ENCODE measurements at places on chromosomes 11 and 22.

- no peak for DNase-seq
Observed at GRCh38 chr22:43731988-43732387, 80.1 kb downstream of the EFCAB6 start.

GRCh38 chr11:11531131-11531908, 90.5 kb downstream of the GALNT18 start:
- DNase-seq, result no peak

DNA sequence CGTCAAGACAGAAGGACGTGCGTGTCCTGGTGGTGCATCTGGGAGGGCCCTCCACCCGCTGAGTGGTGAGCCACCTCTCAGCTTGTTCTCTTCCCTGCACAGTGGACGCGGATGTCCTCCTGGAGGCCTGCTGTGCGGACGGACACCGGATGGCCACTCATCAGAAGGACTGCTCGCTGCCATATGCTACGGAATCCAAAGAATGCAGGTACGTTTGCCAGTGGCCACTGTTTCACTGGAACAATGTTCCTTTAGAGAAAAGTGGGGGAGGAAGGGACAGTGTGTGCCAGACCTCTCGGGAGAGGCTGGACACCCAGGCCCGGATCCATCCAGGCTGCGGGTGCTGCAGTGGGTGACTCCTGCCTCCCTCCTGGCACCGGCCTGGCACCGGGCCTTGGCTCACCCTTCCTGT, 15.9 kb downstream of the FBLN1 start:
- DNase-seq, result no peak

DNA sequence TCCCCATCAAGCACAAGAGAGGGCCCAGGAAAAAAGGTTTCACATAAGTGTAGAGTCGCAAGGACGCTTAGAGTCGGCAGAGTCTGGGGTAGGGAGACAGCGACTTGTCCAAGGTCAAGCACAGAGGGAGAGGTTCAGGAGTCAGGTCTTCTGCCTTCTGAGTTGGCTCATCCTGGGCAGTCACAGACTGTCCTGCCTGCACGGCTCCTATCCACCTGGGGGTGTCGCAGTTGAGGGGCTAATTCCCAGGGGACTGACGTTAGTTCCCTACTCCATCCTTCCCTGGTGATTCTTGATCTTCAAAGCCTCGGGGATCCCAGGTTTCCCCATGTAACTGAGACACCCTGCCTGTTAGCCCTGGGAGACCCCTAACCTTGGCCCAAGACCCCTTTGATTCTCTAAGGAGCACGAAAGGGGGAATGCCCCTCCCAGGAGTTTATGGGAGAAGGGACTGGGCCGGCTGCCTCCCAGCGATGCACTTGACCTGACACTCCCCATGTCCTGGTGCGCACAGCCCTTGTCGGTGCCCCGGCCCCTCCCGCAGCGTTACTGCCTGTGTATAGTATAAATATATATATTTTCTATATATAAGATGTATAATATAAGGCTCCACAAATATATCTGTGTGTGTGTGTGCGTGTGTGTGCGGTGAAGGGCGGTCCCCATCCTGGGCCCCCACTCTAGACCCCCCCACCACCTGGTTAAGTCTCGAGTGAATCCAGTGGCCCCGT, 14.7 kb upstream of the TAB1 start:
- DNase-seq, result no peak

DNA sequence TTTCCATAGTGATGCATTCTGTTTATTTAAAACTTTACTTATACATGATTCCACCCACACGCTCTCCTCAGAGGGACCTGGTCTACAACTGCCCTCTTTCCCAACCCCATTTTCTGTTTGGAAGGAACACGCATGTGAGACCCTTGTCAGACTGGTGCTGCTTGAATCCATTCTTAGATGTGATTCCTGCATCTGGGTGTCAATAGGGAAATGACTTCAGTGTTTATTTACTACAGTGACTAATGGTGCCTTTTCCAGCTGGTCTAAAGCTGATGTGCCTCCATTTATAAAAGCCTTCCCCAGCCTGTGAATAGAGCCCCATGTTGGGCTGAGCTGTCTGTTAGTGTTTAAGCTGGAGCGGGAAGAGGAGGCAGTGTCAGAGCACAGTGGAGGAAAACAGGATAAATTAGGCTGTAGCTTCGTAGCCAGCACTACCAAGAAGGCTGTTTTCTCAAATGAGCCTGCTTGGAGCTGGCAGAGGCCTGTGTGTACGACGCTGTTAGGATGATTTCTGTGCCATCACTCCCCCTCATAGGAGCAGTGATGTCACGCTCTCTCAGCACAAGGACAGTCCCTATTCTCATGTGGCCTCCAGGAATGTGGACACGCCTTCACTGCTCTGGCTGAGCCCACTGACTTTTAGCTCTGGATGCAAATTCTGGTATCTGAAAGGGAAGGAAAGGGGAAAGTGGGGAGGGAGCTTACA, 18.9 kb upstream of the C11orf96 start:
- DNase-seq, result no peak

GRCh38 chr11:93732237-93732892, 8.9 kb downstream of the TAF1D start:
- DNase-seq, result no peak

- DNase-seq, result no peak
Observed at GRCh38 chr11:104060004-104060794, 23.8 kb downstream of the DDI1 start.

DNA sequence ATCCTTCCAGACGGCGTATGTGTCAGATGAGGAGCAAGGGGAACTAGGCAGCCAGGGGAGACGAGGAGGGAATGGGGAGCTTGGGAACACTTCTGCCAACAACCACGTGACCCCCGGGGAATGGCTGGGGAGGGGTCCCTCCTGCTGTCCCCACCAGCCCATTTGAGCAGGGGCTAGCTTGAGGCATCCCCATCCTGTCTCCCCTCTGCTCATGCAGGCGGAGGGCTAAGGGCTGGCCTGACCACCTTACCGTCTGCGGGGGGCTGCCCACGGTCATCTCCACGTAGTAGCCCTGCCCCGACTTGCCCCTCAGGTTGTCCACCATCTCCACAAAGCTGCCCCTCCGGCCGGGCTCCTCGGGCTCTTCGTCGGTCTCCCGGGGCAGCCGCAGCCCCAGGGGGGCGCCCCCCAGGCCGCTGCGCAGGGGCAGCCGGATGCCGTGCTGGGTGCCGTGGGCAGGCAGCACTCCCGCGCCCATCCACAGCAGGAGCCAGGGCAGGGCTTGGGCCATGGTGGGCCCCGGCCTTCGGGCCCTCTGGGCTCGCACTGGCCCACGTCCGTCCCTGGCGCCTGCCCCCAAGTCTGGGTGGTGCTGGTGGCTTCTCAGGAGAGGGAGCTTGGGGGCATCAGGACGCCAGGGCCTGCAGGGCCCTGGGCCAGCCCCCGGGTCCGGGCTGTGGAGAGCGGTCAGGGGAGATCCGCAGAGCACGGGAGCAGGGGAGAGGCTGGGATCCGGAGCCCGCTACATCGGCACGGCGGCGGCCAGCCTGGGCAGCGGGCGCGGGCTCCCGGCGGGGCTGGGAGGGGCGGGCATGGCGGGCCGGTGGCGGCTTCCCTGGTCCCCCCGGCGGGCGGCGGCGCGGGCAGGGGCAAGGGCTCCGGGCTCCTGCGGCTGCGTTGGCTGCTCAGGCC, 515 bp downstream of the BACE1 start:
- no peak for DNase-seq

- no peak for DNase-seq
Observed at GRCh38 chr11:30258679-30259078, 27.9 kb downstream of the FSHB start.

GRCh38 chr22:29167032-29167911, 38.4 kb upstream of the EMID1 start:
- no peak for DNase-seq

DNA sequence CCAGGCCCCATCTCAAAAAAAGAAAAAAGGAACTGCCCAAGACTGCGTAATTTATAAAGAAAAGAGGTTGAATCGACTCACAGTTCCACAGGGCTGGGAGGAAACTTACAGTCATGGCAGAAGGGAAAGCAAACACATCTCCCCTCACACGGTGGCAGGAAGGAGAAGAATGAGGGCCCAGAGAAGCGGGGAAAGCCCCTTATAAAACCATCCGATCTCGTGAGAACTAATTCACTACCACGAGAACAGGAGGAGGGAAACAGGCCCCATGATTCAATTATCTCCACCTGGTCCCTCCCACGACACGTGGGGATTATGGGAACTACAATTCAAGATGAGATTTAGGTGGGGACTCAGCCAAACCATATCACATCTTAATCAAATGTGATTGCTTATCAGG, 82.2 kb downstream of the BUD13 start:
- DNase-seq, result no peak

DNA sequence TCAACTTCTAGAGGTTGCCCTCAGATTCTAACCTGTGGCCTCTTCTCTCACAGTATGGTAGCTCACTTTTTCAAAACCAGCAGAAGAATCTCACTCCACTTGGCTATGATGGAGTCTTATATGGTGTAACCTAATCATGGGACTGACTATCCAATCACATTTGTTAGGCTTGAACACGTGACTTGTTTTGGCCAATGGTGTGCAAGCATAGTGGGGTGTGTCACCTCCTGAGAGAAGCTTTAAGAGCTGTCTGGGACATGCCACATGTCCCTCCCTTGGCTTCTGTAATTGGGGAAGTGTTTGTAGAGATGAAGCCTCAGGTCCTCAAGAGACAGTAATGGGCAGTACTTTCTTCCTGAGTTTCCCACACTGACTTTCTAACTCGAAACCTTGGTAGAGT, 12.8 kb upstream of the SMIM38 start:
- no peak for DNase-seq

- DNase-seq, result no peak
Observed at GRCh38 chr22:17359501-17359900, 9.8 kb upstream of the CECR2 start.

DNA sequence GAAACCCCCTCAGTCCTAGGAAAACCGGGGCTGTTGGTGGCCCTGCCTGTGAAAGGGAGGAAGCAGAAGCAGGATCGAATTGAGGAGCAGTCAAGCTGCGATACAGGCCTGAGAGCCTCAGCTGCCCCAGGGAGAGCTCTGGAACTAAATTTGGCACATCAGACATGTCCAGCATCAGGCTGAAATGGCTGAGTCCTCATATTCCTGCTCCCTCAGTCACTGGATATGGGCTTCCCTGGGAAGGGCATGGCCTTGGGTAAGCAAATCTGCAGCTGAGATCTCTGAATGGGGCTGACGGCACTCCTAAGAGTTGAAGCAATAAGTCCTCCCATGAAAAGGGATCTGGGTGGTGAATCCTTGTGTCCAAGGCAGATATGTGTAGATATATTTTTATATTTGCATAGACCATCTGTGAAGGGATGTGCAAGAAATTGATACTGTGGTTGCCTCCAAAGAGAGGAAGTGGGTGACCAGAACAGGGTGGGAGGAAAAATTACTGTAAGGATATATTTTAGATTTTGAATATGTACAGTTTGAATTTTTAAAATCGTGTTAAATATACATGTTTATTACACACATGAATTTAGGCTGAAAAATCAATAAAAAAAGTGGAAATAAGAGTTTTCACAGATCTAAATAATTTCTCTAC, 45.5 kb downstream of the APIP start:
- DNase-seq, result no peak

DNA sequence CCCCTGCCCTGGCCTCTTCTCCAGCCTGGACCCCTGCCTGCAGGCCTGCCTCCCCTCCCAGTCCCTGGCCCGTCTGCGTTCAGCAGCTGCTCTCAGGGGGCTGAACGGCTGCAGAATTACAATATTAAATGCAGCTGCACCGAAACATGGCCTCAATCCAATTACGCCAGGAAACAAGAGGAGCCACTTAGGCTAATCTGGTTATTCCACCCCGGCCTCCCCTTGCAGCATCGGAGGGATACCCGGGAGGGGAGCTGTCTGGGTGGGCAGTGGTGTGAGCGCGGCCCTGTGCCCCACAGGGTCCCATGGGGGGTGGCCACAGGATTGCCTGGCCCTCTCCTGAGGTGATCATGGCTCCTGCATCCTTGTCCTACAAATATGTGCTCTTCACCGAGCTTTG, 42.6 kb downstream of the FLRT1 start:
- no peak for DNase-seq

GRCh38 chr11:62048100-62048499, 75.7 kb upstream of the INCENP start:
- DNase-seq, result no peak

DNA sequence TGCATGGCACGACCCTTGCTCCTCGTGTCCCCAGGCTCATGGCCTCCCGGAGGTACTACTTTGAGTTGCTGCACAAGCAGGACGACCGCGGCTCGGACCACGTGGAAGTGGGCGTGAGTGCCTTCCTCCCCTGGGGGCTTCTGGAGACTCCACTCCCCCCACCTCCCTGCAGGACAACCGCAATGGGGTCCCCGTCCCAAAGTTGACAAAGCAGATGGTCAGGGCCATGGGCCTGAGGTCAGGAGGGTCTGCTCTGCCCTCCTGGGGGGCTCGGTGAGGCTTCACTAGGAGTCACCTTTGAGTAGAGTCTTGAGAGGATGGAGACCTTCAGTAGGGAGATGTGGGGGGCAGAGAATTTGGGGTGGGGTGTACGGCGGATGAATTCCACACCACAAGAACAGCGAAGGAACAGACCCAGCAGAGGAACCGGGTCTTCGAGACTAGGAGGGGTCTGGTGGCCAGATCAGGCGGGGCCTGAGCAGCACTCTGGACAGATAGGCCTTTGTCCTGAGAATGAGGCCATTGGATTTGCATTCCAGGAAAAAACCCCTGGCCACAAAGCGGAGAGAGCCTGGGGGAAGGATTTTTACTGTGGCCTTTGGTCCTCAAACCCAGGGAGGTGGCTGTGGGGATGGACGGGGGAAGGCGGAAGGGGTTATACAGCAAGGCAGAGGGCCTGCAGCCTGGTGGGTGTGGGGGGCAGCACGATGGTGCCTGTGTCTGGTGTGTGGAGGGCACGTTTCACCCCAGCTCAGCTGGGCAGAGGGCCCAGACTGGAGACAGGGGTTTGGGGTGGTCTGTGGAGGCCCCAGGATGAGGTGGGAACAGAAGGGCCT, 4.6 kb downstream of the B4GALNT4 start:
- no peak for DNase-seq

DNA sequence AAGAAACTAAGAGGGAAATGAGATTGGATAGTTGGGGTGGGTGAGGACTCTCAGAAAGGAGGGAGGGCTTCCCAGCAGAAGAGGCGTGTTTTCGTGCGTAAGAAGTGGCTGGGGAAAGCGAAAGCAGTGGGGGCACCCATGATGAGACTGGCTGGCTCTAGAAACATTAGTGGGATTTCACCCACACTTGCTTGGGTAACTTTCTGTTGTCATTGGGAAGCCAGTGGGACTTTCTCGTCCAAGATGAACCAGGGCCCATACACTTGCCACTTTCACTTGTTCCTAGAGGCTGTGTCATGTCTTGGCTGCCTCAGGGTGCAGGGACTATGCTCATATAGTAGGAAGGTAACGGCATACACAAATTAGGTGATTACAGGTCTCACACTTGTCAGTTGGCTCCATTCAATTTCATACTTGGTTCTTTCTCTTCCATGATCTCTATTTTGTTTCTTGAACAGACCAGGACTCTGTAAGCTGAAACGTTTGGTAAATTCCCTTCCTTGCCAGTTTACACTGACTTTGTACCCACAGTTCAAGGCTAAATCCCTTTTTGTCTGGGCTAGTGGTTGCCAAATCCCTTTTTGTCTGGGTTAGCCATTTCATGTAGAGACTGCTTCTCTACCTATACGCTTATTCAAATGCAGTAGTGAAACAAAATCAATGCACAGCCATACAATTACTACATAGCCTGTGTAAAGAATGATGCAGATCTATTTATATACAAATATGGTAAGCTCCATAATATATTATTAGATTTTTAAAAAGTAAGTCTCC, 42.0 kb upstream of the CXCR5 start:
- DNase-seq, result no peak
